ENCODE measurements at places on chromosomes 13 and 19. TPM values are rescaled to one million over a fixed set of nuclear protein-coding genes. Genes with fewer than 3 reads are reported as not detected.

KIR2DL1 gene
- not detected for total RNA-seq

TMEM86B gene
- 22.1 TPM for total RNA-seq

ITGBL1 gene
- not detected for total RNA-seq

OR4F17 gene
- not detected for total RNA-seq

CEACAM3 gene
- total RNA-seq = not detected

FUT6 gene
- not detected for total RNA-seq

ANGPTL8 gene
- not detected for total RNA-seq

OVOL3 gene
- total RNA-seq = not detected
